ENCODE measurements at places on chromosomes 11 and 22.

- no peak for DNase-seq
Observed at GRCh38 chr11:15153231-15153630, 38.5 kb downstream of the INSC start.

DNA sequence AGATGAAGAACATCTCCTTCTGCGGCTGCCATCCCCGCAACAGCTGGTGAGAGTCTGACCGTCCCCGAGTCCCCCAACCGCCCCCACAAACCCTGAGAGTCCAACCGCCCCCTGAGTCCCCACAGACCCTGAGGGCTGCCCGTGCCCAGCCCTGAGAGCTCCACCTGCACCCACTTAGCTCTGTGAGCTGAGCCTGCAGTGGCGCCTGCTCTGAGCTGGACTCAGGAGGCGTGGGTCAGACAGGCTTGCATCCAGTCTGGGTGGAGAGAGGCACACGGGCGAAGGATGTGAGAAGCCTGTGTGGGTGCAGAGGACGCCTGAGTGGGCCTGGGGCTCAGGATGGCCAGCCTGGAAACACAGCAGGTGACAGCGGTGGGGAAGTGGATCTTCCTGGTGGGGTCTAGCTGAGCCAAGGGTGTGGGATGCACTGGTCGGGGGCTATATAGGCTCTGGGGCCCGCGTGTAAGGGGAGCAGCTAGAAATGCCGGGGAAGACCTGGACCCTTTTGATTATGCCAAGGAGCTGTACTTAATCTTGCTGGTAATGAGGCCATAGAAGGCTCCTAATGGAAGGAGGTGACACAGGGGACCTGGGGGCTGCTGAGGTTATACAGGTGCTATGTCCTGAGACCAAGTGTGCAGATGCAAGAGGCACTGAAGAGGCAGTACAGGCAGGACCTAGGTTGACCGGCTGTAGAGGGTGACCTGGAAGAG lies 6.5 kb downstream of the MAPK8IP2 start:
- no peak for DNase-seq

- peak; percentile 78 for DNase-seq
Observed at GRCh38 chr11:123086305-123086704, 24.4 kb upstream of the HSPA8 start.

DNA sequence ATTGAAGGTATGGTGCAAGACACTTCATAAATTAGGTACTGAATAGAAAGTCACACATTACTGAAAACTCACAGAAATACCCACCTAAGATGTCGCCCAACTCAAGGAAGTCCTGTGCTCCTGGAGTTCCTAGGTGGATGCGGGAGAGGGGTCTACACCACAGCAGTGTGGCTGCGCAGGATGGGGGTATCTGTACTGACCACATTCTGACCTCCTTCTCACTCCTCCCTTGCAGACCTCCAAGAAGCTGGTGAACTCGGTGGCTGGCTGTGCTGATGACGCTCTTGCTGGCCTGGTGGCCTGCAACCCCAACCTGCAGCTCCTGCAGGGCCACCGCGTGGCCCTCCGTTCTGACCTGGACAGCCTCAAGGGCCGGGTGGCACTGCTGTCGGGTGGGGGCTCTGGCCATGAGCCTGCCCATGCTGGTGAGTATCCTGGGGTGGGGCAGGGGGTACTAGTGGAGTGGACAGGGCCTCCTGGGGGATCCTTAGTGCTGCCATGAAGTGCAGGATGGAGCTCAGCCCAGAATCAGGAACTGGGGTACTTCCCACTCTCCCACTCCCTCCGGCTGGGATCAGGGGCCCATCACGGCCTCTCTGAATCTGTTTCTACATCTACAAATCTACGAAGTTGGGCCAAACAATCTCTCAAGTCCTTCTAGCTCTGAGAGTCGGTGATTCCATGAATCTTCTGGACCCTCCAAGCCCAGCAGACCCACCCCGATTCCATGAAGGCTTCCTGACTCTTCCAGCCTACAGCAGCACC lies 4.9 kb downstream of the TKFC start:
- no peak for DNase-seq

- DNase-seq, result no peak
Observed at GRCh38 chr22:48882636-48883200, 945.0 kb downstream of the BRD1 start.

- no peak for DNase-seq
Observed at GRCh38 chr22:40441761-40442390, 71.5 kb downstream of the SGSM3 start.

- DNase-seq, result no peak
Observed at GRCh38 chr11:75198278-75198973, 42.1 kb upstream of the TPBGL start.

- DNase-seq, result no peak
Observed at GRCh38 chr11:43119275-43119970, 192.4 kb upstream of the API5 start.

DNA sequence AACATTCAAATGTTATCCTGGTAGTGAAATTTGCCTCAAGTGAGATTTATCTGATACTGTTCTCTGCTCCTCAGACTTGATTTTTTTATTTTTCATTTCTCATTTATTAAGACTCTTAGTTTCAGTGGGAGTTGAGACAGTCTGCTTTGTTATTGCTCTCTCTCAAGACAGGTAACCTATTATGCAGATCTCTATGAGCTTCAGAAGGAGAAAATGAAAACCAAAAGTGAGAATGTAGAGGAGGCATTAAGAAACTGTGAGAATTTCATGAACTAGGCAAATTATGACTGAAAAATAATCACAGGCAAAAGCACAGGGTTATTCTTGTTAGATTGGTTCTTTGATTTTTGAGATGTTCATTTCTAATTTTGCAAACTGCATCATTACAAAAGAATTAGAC lies 290.0 kb upstream of the CHORDC1 start:
- DNase-seq, result no peak

GRCh38 chr11:62451241-62451621 lies 32.4 kb downstream of the SCGB1A1 start:
- no peak for DNase-seq

DNA sequence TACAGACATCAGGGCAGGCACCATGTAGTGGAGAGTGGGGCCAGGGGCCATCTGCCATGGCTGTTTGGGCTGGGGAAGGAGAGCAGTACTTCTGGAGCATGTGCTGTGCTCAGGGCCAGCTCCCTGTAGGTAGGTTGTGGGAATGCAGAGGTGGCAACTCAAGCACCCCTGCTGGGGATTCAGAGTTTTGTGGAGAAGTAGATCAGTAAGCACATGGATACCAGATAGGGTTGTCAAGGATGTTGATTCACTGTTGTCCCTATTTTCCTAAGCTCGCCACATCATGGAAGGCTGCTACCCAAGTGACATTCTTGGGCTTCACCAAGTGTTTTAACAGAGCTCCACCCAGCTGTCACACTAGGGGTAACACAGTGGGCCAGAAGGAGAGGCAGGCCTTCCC lies 67.2 kb downstream of the BMAL1 start:
- no peak for DNase-seq

DNA sequence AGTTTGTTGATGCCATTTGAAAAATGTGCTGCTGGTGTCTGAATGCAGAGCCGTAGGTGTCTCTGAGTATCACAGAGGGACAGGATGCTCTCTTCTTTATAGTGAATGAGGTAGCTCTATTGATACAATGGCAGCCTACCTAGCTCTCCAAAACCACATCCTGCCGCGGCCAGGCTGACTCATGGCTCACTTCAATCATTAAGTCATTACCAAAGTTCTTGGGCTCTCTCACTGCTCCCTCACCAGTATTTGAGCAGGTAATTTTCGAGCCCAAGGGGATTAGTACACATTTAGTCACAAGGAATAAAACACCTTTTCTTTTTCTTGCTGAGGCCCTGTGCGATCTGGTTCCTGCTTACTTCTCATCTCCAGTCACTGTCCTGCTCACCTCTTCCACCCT lies 509.0 kb upstream of the LARGE1 start:
- no peak for DNase-seq

DNA sequence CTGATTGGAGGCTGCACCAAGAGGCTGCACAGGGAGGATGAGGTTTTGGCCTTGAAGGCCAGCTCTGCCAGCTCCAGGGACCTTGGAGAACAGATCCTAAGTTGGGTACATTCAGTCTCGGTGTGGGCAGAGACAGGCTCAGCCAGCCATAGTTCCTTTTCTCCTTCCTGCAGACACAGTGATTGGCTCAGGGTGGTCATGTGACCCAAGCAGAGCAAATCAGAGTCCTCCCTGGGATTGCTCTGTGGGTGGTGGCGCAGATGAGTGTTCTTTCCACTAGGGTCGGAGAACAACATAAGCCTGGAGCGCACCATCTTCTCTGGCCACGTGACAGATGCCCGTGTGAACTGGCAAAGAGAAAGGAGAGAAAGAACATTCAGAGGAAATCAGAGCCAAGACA lies 47.1 kb upstream of the CCND1 start:
- DNase-seq, result no peak

DNA sequence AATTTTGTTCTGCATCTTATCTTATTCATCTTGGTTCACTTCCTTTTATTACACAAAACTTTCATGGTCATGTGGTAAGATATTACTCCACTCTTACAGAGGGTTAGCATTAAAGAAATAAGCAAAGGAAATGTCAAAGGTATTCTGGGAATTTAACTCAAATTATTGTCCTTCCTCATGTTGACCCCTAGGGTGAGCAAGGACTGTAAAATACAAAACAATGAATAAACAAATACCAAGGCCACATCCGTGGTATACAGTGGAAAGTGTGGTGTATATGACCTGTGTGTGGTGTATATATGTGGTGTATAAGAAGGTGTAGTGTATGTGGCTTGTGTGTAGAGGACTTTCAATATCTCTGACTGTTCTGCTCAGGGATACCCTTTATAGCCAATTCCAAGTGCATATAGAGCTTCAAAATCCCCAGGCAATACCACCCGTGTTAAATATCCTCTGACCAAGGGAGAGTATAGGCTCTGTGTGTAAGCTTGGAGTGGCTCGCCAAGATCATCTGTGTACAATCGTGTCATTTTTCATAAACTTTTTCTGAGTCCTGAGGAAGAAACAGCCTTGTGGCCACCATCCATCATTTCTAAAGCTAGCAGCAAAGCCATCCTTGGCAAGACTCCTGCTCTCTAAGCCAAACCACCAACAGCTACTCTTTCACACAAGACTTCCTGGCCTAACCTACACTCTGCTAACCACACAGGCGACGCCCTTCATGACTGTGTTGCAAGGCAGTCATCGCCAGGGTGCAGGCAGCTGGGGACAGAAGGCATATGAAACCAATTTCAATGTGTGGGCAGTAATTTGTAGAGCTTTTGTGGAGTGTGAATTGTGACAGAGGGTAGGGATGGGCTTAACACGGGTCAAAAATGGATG lies 548.0 kb downstream of the ETS1 start:
- peak; percentile 36 for DNase-seq

- DNase-seq, result no peak
Observed at GRCh38 chr11:75737314-75737713, 19.7 kb downstream of the MOGAT2 start.

DNA sequence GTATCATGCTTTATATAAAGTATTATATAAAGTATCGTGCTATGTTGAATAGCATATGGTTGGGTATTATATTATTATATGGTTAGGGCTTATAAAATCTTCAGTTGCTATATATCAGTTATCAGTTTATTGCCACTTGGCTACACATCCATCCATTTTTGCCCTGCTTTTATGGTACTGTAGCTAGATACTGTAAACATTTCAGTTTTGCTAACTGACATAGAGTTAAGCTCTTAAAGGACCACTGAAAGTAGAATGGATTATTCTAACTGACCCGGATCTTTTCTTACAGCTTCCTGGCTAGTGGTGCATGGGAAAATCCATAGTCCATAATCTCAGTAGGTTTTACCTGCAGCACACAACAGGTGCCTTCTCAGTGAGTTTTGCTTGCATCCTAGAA lies 405.3 kb upstream of the LUZP2 start:
- DNase-seq, result no peak

Data from muscle of leg (tissue), 16 donors.